Activated CD4-positive, alpha-beta T cell treated with anti-CD3 and anti-CD28 coated beads, Interleukin-2, amount 50 U/mL, for 24 hours (primary cell): ENCODE measurements at places on chromosomes 2 and 18.

DNA sequence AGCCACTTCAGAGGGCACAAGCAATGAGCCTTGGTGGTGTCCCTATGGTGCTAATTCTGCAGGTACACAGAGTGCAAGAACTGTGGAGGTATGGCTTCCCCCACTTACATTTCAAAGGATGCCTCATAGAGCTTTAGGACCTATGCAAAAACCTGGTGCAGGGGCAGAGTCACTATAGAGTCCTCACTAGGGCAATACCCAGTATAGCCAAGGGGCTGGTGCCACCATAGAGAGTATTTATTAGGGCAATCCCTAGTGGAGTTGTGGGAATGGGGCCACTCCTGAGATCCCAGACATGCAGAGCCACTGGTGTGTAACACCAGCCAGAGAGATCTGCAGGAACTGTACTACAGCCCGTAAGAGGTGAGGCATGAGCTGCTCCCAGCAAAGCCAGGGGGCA is 312.2 kb downstream of the SLC4A3 start:
- DNase-seq = no peak

DNA sequence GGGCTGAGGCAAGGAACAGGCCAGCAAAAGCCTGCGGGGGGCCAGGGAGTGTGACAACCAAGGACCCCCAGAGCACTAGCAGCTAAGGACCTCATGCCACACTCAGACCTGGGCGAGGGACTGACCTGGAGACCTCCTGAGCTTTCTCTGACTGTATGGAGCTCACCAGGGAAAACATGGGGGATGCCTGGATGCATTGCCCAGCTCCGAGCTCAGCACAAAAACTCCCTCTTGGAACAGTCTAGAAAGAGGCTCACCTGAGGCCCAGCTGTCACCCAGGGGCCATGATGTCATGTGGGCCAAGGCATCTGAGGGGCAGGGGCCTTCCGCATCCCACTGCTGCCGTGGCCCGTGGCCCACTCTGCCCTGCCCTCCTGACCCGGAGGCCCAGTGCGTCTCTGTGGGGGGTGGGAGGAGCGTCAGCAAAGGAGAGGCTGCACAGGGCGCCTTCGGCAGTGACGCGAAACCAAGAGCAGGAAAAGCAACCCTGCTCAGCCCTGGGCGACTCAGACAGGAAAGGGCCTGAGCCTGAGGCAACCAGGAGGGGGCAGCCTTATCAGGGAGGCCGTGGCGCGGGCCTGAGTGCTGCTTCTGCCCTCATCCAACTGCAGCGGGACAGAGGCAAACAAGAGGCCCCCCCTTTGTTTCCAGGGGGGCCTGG is 57.3 kb upstream of the ALPP start:
- no peak for DNase-seq

GRCh38 chr18:62321201-62321600 is 3.9 kb upstream of the TNFRSF11A start:
- no peak for DNase-seq

- DNase-seq = no peak
These were observed 53.4 kb downstream of the LIMS1 start for GRCh38 chr2:108587621-108588020.

DNA sequence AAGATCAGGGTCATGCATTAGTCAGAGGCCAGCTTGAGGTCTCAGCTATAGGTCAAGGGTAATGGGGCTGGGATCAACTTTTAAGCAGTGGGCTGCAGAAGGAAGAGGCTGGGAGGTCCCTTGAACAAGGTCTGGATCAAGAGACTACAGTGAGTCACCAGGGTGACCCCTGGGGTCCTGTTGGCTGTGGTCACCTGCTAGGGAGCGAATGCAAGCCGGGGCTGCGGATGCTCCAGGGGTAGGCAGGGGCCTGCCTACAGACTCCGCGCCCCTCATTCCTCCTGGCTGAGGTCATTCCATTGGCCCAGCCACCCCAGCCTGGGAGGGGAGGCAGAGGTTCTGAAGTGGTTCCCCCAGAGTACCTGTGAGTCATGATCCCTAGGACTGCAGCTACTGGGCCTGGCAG is 110.4 kb downstream of the CYP26B1 start:
- no peak for DNase-seq

DNA sequence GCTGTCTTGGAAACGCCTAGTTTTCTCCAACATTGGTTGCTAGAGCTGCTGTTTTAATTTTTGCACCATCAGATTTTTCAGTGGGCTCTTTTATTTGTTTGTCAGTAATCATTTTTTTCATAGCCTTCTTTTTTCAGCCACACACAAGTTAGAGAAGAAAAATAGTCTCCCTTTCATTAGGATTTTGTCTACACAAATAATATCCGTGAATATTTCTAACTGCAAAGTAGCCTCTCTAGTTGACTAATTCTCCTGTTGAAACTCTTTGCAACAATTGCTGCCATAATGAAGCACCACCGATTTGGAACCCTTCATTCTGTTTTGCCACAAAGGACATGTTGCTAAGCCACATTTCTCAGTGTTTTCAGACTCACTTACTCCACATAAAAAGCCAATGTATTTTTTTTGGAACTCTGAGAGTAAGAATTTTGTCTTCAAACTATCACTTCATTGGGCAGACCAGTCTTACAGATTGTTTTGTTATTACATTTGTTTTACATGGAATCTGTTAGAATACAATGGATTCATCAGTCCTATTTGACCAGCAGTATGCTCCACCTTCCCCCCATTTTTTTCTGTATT is 9.6 kb downstream of the KCNJ3 start:
- DNase-seq = no peak

DNA sequence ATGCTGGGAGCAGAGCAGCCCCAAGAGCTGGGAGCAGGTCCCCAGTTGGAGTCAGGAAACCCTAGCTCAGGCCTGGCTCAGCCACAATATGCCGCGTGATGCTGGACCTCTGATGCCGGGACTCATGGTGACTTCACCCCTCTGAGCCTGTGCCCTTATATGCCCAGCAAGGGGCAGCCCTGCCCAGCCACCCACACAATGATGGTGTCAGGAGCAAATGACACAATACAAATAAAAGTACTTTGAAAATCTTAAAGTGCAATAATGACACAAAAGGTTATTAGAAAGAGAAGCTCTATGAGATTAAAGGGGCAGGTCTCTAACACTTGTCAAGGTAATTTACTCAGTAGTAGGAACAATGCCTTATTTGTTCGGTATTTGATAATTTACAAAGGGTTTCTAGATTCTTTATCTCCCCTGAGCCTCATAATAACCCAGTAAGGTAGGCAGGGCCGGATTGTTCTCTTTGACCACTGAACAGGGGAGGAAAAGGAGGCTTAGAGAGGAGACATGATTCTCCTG is 18.3 kb upstream of the KIF3C start:
- no peak for DNase-seq

GRCh38 chr2:174217869-174218268 is 30.5 kb downstream of the OLA1 start:
- DNase-seq = no peak

DNA sequence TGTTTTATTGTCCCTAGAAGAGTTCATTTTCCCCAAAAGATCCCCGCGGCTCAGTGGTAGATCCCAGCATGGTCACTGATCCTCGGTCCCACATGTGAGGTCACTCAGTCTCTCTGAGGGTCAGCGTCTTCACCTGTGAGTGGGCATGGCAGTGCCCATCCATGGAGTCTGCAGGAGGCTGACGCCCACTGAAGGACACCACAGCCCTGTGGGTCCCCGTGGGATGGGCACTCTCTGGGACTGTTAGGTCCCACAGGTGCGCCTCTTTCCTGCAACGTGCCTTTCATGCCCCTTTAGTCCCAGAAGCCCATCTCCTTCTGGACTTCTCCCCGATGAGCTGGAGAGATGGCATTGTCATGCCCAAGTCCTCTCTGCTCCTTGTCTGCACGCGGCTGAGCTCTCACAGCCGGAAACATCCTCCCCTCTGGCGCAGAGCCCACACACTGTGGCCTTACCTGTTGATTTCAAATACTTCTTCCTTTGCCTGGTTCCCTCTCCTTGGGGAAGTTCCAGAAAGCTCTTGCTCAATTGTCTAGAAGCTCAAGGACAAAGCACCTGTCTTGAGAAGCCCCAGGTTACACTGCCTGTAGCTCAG is 75.9 kb downstream of the PTGR3 start:
- DNase-seq = no peak

- DNase-seq = no peak
These were observed 51.8 kb downstream of the LDLRAD4 start for GRCh38 chr18:13270279-13270855.

GRCh38 chr2:9024575-9024974 is 21.1 kb upstream of the MBOAT2 start:
- DNase-seq = no peak
